GM12865 (cell line): ENCODE measurements at places on chromosomes 7 and 10.

DNA sequence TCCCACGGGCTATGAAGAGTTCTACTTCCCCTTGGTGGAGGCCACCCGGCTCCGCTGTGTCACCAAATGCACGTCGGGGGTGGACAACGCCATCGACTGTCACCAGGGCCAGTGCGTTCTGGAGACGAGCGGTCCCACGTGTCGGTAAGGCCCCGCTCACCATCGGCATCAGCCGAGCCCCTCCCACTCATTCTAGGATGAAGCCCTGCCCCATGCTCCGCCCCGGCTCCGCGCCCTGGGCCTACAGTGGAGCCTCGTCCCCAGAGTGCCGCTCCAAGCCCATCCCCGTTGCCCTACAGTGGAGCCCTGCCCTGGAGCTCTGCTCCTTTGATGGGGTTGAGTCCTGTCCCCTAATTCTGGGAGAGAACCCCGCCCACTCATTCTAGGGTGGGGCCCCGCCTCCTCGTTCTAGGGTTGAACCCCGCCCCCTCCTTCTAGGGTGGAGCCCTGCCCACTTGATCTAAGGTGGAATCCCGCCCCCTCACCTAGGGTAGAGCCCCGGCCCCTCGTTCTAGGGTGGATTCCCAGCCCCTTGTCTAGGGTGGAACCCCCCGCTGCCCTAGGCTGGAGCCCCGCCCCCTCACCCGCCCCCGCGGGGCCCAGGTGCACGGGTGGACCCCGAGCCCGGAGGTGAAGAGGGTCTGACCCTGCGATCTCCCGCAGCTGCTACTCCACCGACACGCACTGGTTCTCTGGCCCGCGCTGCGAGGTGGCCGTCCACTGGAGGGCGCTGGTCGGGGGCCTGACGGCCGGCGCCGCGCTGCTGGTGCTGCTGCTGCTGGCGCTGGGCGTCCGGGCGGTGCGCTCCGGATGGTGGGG, 3.4 kb upstream of the MUC12 start:
- peak; percentile 67 for DNase-seq

DNA sequence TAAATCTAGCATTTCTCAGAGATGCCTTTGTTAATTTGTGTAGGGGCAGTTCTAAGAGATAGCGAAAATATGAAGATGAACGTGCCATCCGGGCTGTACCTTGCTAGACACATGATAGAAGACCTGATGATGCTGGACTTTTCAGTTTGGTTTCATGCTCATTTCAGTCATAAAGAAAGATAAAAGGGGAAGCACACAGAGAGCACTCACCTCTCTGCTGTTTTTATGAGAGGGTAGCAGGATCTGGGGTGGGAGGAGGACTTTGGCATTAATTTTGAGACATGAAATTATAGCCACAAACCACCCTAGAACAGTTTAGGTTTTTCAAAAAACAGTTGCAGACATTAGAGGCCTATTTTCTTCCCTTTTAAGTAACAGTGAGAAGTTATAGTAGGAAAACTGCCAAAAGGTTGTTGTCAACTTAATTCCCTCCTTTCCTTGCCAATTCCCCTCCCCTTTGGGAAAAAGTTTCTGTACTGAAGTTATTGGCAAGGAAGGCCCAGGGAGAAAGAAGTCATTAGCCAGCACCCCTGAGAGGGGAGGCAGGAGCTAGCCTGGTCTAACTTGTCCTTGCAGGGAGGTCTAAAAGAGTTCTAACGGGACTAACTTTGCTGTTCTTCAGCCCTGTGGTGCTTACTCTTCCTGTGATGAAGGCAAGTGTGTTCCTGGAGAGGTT, 2.6 kb downstream of the ST7 start:
- peak; percentile 92 for DNase-seq

GRCh38 chr7:149770728-149771636, 2.4 kb downstream of the ZNF467 start:
- no peak for DNase-seq

DNA sequence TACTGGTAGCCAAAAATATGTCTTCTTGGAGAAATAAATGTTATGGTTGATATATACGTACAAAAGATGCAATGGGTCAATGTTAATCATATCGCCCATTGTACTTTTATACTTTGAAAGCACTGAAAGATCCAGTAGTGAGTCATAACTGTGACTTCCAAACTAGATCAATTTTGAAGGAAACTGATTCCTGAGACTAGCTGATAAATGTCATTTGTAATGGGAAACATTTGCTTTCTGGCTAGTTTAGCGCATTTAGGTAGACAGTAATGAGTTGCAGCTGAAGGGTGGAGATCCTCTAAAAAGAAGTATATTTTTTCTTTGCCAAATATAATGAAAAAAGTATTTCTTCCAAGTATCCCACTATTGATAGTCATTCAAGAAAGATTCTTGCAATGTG, 53.5 kb upstream of the ARHGAP21 start:
- DNase-seq = no peak

GRCh38 chr7:135527025-135527424, 17.1 kb upstream of the CNOT4 start:
- no peak for DNase-seq

DNA sequence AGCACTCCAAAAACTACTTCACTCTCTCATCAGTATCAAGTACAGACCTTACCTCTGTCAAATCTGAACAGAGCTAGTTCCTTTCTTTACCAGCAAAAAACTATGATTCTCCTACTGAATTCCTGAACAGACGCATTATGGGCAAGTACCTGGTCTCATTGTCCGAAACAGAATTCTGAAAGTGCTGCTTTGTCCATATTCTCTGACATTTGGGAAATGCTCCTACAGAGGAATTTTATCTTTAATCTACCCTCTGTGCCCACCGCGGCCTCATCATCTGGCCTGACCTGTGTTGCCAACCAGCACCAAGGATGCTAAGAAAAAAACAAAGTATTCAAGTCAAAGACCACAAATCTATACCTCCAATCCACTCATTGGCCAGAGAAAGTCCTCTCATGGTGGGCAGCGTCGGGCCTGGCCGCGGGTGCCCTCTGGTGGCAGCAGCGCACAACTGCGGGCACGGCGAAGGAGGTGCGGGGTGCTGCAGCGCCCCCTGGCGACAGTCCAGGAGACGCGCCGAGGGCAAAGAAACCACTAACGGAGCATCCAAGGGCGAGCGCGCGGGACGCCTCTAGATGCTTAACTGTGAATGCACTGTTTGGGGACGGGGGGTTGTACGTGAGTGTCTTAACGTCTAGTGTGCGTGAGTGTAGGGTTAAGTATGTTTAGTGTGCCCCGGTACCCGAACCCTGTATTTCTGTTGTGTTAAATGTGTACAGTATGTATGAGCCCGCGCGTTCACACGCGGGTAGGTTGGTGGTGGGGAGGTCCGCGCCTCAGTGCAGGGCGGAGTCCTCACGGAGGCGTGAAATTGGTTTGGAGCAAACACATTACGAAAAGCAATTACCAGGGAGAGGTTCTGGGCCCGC, 5.0 kb upstream of the GBX1 start:
- DNase-seq = peak; percentile 78

- no peak for DNase-seq
Measured at GRCh38 chr10:60536529-60537114, 146.9 kb upstream of the ANK3 start.
